ENCODE measurements at places on chromosomes 2 and 18.

DNA sequence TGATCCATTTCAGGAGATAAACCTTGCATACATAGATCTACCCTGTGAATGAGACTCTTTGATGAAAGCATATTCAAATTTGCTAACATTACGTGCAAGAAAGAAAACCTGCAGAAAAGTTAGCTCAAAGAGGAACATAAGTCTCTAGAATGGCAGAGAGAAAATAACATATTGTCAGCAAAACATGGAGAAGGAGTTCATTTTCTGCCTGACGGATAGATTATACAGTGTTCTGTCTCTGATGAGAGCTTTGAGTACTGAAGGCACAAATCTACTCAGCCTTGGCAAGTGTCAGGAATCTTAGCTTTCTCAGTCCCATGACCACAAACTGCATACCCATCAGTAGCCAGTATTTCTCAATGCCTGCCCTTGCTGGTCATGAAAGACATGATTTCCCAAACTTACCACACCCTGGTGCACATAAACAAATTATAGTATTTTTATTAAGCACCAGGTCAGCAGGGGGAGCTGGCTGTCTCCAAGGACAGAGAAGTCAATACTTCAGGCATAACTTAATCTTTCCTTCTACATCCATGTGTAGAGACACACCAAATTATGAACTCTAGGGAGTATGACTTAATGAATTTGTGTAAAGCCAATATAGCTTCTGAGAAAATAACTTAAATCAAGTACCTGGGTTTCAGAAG is 401.2 kb upstream of the SOX11 start:
- no peak for DNase-seq

GRCh38 chr2:38600921-38601455 is 1.7 kb downstream of the HNRNPLL start:
- no peak for DNase-seq

DNA sequence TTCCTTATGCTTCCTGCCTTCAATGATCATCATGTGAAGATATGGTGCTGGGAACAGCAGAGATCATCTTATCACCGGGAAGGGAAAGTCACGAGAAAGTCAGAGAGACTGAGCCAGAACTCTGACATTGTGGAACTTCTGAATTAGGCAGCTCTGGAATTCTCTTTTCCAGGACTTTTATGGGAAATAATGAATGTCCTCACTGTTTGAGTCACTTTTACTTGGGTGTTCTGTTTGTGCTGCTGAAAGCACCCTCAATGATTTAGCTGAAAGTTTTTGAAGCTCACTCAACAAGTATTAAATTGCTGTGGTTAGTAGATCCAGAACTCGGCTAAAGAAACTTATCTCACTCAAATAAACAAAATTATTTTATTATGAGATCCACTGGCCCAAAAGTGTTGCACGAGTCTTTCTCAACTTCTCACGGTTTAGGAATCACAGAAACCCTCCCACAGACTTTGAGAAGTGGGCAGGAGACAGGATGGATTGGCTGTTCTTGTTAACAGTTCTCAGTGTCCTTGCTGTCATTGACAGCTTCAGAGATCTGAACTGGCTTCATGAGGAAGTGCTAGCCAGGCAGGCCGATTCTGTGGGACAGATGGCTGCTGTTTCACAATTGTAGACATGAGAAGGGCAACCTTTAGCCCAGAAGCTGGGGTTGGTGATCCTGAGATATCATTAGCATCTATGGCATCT is 26.4 kb upstream of the ATRAID start:
- no peak for DNase-seq

- DNase-seq, result no peak
These were observed 484.3 kb downstream of the PTPRM start for GRCh38 chr18:8051453-8051852.

- DNase-seq, result no peak
These were observed 20.4 kb upstream of the IL1R1 start for GRCh38 chr2:102122115-102122514.

- no peak for DNase-seq
These were observed 34.1 kb downstream of the POLI start for GRCh38 chr18:54303408-54303807.

- DNase-seq, result no peak
These were observed at the start of gene C1QL2 for GRCh38 chr2:119158563-119159347. Gene C1QL2, minus strand, starts transcription at chr2:119158751. Its CDS starts 482 bp downstream, at chr2:119158269.

DNA sequence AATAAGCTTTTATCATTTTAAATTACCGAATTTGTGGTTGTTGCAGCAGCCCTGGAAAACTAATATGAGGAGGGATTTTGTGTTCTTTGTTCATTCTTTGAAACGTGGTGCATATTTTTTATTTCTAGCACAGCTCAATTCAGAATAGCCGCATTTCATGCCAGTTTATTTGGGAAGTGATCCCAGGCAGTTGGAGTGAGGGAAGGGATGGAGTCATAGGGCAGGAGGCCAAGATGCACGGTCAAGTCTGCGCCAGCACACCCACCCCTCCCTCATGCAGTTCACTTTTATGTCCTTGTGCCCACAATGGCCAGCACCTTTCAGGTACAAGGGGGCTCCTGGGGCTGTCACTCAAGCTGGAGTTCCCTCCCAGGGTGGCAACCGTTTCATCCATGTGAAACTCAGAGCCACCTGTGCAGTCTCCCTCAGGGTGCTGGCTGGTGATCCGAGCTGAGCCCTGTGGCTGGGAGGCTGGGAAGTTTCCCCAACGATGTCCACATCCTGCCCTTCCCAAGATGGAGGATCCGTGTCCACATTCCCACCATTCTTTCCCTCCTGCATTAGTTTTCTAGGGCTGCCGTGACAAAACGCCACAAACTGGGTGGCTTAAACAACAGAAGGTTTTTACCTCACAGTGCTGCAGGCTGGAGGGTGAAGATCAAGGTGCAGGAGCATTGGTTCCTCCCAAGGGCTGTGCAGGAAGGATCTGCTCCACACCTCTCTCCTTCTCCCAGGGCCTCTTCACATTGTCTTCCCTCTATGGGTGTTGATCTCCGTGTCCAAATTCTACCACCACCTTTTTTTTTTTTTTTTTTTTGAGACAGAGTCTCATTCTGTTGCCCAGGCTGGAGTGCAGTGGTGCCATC is 68.5 kb upstream of the ITGA6 start:
- DNase-seq, result no peak

DNA sequence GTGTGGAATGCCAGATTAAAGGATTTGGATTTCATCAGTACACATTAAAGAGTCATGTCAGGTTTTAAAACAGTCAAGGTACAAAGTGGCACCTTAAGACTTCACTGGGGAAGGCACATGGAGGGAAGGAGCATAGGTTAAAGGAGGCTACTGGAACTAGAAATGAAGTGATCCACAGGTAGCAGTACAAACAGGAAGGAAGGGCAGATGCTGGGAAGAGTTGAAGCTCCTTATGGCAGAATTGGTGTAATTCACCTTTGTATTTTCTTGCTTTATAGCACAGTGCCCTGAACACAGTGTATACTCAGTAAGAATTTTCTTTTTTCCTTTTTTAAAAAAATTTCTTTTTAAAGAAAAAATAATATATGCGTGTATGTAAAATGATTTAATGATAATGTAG is 177.1 kb downstream of the BABAM2 start:
- DNase-seq, result no peak

DNA sequence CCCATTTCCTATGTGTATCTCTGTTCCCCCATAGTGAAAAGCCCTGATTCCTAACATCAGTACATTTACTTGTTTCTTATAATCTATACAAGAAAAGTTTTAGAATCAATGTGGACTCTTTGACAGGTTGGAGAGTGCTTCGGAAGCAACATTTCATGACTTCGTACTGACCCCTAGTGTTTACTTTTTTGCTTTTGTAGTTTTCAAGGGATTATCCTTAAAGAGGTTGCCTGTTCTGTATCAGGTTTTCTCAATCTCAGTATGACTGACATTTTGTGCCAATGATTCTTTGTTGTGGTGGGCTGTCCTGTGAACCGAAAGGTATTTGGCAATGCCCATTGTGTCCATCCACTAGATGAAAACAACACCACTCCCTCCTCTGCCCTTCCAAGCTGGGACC is 43.3 kb upstream of the SERPINB2 start:
- no peak for DNase-seq

- DNase-seq, result no peak
These were observed 179.5 kb downstream of the PTGR3 start for GRCh38 chr18:75029481-75029880.

DNA sequence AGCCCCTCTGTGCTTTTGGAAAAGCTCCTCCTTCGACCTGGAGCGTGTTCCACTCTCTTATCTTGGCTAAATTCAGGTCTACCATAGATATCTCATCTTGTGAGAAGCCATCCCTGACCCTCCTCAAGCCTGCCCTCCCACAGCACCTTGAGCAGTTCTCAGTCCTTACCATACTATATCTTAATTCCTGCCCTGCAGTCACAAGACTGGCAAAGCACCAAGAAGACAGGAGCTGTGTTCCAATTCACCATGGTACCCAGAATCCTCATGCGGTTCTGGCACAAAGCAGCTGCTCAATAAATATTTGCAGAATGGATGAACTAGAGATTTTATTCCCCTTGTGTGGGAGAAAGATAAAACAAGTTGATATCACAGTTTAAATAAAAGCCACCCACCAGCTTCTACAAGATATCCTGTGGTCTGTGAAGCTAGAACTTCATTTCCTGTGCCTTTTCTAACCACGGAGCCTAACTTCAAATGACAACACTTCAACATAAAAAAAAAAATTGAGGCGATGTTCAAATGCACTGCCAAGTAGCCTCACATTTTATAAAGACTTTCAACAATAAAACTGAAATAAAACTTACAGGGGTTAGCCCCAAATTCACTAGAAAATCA is 19.5 kb downstream of the MARCHF4 start:
- no peak for DNase-seq

- DNase-seq, result no peak
These were observed 108.2 kb downstream of the RTP5 start for GRCh38 chr2:241977557-241978300.

DNA sequence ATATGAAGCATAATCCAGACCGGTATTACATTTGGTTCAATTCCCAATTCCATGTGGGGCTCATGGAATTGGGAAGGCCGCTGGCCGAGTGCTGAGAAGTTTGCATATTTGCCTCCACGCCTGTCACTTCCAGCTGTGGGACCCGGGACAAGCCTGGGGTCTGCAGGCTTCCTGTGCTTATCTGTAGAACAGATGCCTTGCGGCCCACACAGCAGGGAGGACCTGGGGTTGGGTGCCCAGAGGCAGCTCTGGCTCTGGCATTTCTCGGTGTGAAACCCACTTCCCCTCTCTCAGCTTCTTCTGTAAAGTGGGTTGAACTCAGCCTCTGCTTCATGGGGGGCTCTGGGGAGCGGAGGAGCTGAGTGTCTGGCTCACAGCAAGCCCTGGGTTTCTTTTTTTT is 97.9 kb downstream of the SH3BP4 start:
- DNase-seq, result no peak

GRCh38 chr2:233178994-233179847 is 72.3 kb upstream of the ATG16L1 start:
- no peak for DNase-seq

DNA sequence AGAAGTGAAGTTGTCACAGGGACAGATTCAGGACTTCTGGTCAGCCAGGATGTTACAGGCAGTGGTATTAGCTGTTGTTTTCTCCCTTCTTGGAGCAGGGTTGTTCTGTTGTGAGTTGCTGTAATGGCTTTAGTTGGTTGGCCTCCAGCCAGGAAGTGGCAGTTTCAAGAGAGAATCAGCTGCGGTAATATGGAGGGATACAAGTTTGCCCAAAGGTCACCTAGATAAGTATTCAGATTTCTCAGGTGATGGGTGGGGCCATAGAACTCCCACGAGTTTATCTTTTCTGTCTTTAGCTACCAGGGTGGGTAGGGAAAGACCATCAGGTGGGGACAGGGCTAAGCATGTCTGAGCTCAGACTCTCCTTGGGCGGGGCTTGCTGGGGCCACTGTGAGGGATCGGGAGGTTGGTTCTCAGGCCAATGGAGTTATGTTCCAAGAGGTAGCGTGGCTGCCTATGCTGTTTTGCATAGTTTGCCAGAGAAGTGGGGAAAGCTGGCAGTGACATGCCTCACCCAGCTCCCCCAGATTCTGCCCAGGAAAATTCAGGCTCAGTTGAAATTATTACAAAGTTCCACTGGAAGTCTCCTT is 640.4 kb upstream of the CHAC2 start:
- DNase-seq, result no peak

GRCh38 chr2:147851244-147851930 is 6.6 kb downstream of the ACVR2A start:
- no peak for DNase-seq

DNA sequence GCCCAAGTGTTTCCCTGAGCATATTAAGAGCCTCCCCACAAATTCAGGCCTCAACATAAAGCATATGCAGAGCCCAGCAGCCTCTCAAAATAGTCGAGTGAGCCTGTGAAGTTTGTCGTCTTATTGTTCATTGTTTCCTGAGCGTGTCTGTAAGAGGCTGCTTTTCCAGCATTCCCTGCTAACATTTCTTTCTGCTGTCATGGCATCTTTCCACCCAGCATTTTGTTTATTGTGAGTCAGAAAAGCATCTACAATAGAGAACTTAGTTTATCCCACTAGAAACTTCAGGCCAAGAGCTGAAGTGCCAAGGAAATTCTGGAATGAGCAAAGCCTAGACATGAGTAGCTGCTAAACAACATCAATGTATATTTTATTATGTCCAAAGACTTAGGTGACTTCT is 46.3 kb upstream of the STAM2 start:
- no peak for DNase-seq

- no peak for DNase-seq
These were observed 42.2 kb downstream of the ARID5A start for GRCh38 chr2:96578731-96579130.

DNA sequence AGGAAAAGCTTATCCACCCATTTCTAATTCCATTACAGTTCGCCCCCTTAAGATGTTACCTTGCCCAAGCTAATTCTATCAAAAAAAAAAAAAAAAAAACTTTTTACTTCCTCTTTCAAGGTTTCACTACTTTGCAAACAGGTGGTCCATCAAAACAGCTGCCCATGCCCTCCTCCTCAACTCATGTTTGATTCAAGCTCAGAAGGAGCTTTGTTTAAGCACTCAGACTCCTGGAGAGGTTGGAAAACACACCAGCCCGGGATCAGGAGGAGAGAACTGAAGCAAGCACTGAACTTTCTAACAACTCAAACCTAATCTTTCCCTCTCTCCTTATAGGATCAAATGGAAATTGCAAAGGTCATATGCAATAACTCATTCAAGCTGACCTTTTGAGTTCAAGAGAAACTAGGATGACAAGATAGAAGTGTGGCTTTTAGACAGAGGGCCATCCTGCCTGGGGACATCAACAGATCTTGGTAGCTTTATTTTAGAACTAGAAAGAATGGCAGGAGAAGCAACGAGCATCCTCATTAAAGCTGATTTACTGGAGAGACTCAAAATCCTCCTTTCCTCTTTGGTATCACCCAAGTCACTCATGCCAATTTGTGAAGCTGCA is 28.3 kb upstream of the FZD7 start:
- no peak for DNase-seq

DNA sequence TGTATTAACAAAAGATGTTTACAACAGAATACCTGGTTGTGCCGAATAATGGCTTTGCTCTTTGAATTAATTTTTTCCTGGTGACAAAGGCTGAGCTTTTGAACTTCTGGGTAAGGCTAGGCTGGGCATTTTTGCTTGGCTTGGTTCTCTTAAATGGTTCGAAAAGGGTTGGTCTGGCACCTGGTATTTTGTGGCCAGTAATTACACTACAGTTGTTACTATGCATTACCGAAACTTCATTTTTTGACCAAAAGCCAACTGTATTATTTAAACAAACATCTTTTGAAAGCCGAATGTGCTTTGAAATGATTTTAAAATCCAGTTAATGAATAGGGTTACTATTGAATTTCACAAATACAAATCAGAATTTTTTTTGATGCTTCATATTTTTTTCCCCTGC is 19.4 kb upstream of the NFE2L2 start:
- no peak for DNase-seq

Measured in stimulated activated CD8-positive, alpha-beta memory T cell treated with anti-CD3 and anti-CD28 coated beads, Interleukin-7, amount 100 ng/mL, for 24 hours (primary cell).